CD4-positive, alpha-beta T cell treated with Interleukin-12 subunit alpha and Interleukin-12 subunit beta, for 1 hour (primary cell): ENCODE measurements at places on chromosomes 11 and 22.

GRCh38 chr22:30994960-30995359, 25.9 kb downstream of the TUG1 start:
- DNase-seq = no peak

DNA sequence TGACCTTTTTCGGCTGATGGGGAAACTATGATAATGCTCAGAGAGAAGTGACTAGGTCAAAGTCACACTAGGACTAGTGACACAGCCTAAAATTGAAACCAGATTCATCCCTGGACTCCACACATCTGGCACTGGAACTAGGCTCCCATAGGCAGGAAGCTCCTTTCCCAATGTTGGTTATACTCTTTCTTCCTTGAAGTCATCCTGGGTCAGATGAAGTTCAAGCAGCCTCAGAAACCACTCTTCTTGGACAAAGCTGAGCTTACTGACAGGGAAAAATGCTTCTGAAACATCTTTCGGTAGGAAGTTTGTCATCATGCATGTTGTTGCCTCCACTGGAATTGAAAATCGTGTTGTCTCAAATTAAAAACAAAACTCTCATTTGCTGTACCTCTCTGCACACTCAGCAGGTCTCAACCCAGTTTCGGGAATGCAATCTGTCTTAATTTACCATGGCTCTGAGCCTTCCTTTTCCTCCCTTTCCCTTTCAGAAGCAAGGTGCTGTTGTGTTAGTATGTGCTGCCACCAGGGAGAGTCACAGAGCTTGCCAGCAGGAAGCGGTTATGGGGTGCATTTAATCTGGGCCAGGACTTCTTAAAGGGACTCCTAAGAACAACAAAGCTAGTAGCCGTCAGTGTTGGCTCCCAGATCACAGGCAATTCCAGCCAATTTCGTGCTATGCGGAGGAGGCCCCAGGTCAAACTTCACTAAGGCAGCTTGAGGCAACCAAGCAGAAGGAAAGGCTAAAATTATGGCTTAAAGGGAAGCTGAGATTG, 384.8 kb downstream of the TENM4 start:
- no peak for DNase-seq

- no peak for DNase-seq
Measured at GRCh38 chr22:44289414-44290171, 23.2 kb downstream of the SHISAL1 start.

GRCh38 chr11:63480039-63480438, 10.9 kb downstream of the PLAAT5 start:
- no peak for DNase-seq

DNA sequence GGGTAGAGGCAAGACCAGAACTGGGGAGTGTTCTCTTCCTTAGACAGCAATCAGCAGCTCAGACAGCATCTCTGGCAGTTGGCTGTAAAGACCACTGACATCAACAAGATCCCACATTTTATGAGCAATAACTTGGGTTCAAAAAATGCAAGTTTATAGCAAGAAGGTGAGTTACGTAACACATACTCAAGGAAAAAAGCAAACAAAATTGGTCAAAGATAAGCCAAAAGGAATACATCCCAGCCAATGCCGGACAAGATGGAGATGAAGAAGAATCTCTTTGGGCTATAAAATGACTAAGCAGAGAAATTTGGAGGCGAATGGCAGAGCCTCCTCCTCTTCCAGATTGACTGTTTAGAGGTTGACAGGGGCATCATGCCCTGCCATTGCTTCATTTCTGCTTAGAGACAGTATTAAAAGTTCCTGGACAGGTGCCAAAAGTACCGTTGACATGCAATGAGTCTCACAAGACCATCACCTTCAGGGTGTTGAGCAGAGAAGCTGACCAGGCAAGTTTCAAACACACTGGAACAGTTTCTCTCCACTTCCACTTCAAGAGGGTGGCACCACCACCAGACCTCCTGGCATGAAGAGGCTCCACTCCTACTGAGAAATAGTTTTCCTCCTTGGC, 55.9 kb downstream of the ENDOD1 start:
- DNase-seq = no peak

DNA sequence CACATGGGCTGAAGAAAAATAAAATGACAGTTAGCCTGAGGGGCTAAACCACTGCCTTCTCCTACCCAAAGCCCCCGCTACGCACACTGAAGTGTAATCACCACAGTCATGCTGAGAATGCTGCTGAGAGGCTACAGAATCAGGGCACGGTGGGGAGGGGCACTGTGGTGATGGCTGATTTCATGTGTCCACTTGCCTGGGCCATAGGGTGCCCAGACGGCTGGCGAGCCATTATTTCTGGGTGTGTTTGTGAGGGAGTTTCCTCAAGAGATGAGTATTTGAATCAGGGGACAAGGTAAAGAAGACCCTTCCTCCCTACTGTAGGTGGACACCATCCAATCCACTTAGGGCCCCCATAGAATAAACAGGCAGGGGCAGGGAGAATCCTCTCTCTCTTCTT, 1313.2 kb downstream of the TBC1D22A start:
- no peak for DNase-seq

- no peak for DNase-seq
Measured at GRCh38 chr11:1168256-1168655, 10.5 kb downstream of the MUC5AC start.

DNA sequence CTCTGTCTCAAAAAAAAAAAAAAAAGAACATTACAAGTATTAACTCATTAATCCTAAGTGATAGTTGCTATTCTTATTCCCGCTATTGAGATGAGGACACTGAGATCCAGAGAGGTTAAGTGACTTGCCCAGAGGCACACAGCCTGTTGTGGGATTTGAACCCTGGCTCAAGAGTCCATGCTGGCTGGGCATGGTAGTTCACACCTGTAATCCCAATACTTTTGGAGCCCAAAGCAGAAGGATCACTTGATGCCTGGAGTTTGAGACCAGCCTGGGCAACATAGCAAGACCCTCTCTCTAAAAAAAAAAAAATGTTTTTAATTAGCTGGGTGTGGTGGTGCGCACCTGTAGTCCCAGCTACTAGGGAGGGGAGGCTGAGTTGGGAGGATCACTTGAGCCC, 4.1 kb downstream of the GCAT start:
- no peak for DNase-seq

GRCh38 chr11:19220903-19221724, 19.3 kb upstream of the CSRP3 start:
- DNase-seq = no peak

DNA sequence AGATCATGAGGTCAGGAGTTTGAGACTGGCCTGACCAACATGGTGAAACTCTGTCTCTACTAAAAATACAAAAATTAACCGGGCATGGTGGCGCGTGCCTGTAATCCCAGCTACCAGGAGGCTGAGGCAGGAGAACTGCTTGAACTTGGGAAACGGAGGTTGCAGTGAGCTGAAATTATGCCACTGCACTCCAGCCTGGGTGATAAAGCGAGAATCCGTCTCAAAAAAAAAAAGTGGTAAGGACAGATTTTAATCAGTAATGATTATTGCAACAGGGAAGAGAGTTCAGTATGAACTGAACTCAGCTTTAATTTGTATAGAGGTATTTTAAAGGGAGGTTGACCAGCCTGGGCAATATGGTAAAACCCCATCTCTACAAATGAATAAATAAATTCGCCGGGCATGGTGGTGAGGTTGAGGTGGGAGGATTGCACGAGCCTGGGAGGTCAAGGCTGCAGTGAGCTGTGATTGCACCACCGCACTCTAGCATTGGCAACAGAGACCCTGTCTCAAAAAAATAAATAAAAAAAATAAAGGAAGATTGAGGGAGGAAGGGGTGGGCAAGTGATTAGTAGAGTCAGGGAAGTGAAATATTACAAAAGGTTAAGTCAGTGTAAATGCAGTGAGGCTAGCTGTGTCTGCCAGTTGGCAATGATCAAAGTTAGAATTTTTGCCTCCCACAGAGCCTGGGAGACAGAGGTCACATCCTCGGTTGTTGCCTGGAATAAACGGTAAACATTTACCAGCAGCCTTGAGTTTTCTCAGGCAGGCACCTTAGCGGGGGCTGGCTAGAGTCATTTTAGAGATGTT, 2.6 kb upstream of the MCM5 start:
- no peak for DNase-seq

GRCh38 chr11:45922425-45923082, at the start of gene LARGE2:
Gene LARGE2 (plus strand): TSS chr11:45922656. CDS start chr11:45922883, 227 bp downstream.
- DNase-seq = peak; percentile 46

DNA sequence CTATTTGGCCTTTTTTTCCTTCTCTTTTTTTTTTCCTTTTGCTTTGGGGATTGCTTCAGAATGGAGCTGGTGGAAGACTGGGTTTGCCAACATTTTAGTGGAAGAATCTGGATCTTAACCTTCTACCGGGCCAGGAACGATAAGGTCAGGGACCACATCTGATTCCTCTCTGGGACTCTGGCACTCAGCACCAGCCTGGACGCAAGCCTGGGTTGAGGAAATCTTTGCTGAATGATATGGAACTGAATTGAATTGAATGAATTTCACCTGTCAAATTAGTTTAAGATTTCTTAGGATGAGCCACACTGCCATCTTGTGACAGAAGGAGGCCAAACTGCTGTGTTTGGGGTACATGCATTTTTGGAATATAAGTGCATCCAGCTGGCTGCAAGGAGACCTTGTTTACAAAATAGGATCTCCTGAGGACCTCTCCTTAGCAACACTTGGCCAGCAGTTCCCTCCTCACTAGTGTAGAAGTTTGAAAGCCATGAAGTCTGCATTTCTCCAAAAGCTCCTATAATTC, 30.4 kb downstream of the TPBGL start:
- peak; percentile 44 for DNase-seq
